COR-L47 (cell line): ENCODE measurements at places on chromosomes 6 and 20.

DNA sequence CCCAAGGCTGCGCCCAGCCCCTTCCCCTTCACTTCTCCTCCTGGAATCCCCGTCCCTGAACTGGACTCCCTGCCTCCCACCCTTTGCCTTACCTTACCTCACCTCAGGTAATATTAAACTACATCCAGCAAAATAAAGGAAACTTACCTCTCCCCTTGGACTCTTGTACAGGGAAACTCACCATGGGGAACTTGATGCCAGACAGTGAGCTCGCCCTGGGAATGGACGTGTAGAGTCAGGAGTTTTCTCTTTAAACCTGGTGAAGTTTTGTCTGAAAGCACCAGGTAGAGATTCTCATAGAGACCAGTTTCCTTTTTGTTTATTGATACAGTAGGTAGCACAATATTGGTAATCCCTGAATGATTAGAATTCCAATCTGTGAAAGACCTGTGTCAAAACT, 544 bp upstream of the HLA-C start:
- no peak for DNase-seq

GRCh38 chr6:815348-815738, 122.4 kb upstream of the EXOC2 start:
- peak; percentile 3 for DNase-seq

DNA sequence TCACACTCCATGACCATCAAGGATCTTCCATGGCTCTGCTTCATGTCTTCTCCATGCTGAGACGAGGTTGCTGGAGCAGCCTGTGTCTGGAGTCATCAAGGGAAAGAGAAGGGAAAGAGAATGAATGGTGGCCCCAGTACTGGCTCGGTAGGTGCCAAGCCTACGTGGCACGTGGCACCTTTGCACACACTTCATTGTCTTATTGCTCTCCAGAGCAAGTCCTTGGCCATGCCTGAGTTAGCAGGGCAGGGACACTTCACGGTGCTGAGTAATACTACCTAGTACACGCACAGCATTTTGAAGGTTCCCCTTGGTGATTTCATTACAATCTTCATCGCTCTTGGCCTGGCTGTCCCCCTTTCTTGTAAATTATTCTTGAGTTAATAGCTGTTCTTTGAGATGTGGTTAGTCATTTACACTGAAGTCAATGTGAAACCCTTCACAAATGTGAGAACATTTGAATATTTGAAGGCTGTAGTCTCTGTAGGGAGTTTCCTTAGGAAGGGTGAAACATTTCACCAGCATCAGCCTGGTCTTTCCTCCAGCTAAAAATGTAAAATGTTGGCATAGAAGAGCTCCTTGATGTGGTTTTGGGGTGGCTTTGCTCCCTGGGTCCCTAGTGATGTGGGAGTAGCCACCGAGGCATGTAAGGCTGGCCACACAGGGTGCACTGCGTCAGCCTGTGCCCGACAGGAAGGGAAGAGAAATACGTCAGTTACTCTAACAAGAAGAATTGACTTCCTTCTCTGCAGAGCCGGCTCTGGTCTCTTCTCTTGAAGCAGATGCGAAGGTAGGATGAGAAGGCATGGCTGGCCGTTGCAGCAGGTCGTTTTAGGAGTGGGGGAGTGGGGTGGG, at the start of gene SYTL3:
TSS of gene SYTL3 (plus strand) at position 766 of the 855 bp plus-strand sequence. CDS start 13,215 bp downstream, outside the sequence.
- no peak for DNase-seq

GRCh38 chr6:139175389-139175948, 40.6 kb downstream of the HECA start:
- no peak for DNase-seq

- no peak for DNase-seq
Measured at GRCh38 chr6:50850223-50851048, 31.8 kb downstream of the TFAP2B start.

DNA sequence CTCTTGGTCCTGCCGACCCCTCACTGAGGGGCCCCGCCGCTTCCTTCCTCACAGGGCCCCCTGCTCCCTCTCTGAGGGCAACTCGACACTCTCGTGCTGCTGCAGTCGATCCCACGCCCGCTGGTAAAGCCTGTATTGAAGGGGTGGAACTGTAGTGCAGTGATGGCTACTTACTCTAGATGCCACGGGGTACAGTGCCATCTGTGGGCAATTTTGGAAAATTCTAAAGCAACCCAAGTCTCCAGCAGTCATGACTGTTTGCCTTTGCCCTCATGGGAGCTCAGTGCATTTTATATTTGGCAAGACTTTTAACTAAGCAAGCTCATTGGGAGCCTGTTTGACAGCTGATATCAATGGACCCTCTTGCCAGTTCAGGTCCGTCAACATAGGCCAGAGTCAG, 6.5 kb upstream of the C6orf136 start:
- DNase-seq = no peak

GRCh38 chr20:9070304-9070703, 1.4 kb downstream of the PLCB4 start:
- no peak for DNase-seq

DNA sequence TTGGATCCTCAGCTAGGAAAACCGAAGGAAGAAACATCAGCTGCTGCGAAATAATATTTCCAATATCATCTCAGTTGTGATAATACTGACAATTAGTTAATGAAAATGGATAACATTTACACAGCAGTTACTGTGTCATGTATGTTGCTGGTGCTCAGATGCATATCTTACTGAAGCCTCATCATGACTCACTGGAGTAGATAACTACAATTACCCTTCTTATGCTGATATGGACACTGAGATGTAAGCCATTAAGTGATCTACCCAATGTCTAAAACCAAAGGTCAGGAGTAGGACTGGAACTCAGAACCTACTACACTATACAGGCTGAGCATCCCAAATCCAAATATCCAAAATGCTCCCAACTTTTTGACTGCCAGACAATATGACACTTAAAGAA, 54.7 kb upstream of the LYRM2 start:
- no peak for DNase-seq

- no peak for DNase-seq
Measured at GRCh38 chr6:47403801-47404200, 73.8 kb upstream of the CD2AP start.

GRCh38 chr6:3364391-3364790, 92.5 kb downstream of the SLC22A23 start:
- DNase-seq = no peak

- peak; percentile 75 for DNase-seq
Measured at GRCh38 chr6:71288228-71289038, at the start of gene OGFRL1. Gene OGFRL1 (plus strand): TSS chr6:71288811. CDS start chr6:71288937, 126 bp downstream.

GRCh38 chr6:111499269-111499793, 16.3 kb upstream of the REV3L start:
- no peak for DNase-seq

- no peak for DNase-seq
Measured at GRCh38 chr20:63230800-63231268, 4.9 kb upstream of the BIRC7 start.

DNA sequence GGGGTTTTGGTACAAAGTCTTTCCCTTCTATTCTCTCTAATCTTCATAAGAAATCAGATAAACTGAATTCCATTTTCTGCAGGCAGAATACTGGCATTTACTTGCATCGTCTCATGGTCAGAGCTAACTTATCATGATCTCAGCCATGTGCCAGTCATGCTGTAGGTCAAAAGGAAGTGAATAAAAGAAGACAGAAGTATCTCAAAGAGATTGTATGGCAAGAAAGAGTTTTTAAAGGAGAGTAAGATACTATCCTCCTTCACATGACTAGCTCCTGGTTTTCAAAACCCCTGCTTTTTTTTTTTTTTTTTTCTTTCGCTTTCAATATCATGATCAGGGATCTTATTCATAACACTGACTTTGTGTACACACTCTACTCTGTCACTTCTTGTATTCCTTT, 398.3 kb downstream of the C6orf118 start:
- DNase-seq = no peak

GRCh38 chr6:113636357-113636824, 220.8 kb upstream of the MARCKS start:
- no peak for DNase-seq

DNA sequence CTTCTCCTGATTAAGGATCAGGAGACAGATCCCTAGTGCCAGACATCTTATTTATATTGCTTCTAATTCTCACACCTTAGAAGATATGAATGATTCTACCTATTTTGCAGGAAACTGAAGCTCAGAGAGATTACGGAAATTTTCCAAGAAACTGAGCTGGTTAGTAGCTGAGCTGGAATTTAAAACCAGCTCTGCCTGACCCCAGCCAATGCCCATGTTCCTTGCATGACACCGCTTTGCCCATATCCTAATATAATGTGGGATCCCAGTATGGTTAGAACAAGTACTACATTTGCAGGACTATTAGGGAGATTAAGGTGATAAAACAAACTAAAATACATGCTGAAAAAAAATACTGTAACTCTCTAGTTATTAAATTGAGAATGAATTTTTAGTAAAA, 1.9 kb downstream of the TMEM30A start:
- DNase-seq = no peak

- DNase-seq = no peak
Measured at GRCh38 chr20:52840041-52840440, 132.1 kb upstream of the TSHZ2 start.

DNA sequence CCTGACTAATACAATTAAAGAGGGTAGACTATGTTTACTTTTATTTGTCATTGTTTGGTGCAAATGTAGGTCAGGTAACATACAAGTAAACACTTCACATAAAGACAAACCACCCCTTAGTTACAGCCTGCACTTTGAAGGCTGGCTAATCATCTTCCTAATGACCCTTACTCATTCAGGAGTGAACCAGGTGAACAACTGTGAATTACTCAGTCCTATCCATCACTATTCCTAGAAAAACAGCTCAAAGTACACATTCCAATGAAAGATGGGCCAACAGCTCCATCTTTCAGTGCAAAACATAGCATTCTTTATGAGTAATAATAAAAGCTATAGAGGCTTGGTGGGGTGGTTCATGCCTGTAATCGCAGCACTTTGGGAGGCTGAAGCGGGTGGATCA, 78.2 kb downstream of the FRK start:
- no peak for DNase-seq

DNA sequence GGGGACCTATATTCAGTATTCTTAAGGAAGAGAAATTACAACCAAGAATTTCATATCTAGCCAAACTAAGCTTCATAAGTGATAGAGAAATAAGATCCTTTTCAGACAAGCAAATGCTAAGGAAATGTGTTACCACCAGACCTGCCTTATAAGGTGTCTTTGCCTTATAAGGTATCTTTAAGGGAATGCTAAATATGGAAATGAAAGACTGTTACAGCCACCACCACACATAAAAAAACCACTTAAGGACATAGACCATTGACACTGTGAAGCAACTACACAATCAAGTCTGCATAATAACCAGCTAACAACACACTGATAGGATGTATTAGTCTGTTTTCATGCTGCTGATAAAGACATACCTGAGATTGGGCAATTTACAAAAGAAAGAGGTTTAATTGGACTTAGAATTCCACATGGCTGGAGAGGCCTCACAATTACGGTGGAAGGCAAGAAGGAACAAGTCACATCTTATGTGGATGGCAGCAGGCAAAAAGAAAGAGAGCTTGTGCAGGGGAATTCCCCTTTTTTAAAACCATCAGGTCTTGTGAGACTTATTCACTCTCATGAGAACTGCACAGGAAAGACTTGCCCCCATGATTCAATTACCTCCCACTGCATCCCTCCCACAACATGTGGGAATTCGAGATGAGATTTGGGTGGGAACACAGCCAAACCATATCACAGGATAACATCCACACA, 119.2 kb upstream of the LAMA2 start:
- DNase-seq = no peak

- peak; percentile 13 for DNase-seq
Measured at GRCh38 chr6:1724616-1725015, 114.9 kb downstream of the FOXC1 start.

DNA sequence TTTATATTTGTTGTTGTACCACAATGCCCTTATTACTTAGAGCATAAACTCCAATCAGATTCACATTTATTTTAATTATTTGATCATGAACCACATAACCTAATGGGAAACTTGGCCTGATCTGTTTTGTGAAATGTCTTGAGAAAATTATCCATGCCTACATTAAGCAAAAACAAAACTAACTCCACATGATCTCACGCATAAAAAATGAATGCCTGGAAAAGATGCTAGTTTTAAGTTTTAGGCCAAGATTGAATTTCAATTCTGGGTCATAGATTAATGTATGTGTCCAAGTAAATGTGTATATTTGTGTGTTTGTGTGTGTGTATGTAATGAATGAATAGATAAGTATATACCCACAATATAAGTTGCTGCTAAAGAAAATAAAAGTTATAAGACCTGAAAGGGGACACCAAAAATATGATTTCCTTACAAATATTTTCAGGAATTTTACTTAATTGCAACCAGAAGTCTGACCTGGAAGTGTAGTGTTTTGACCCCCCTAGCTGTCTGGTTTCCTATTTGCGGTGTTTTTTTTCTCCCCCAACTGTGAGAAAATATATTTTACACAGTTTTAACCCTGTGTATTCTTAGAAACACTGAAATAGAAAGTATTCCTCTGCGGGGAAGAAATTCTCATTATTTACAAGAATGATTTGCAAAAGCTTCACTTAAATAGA, 97.2 kb downstream of the JAG1 start:
- no peak for DNase-seq

DNA sequence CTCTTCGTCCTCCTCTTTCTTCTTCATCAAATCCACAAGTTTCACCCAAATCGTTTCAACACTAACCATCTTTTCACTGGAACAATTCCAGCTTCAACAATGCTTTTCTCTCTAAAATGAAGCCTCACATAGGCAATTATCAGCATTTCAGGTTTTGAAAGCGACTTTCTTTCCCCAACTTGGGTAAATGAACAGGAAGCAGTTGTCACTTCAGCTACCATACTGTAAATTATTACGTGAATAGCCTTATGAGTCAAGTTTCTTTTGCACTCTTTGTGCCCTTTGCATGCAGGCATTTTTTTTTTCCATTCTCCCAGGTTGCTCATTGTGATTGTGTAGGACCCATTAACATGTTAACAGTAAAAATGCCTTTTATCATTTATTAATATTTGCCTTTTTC, 121.7 kb upstream of the BTBD3 start:
- DNase-seq = no peak

- no peak for DNase-seq
Measured at GRCh38 chr6:143607168-143607567, 70.6 kb upstream of the PHACTR2 start.

GRCh38 chr6:108896111-108896661, 48.0 kb downstream of the ARMC2 start:
- DNase-seq = no peak

GRCh38 chr6:87407561-87407900, 241 bp upstream of the CFAP206 start:
- peak; percentile 28 for DNase-seq

GRCh38 chr6:102936959-102937358, 1543.5 kb downstream of the GRIK2 start:
- no peak for DNase-seq

DNA sequence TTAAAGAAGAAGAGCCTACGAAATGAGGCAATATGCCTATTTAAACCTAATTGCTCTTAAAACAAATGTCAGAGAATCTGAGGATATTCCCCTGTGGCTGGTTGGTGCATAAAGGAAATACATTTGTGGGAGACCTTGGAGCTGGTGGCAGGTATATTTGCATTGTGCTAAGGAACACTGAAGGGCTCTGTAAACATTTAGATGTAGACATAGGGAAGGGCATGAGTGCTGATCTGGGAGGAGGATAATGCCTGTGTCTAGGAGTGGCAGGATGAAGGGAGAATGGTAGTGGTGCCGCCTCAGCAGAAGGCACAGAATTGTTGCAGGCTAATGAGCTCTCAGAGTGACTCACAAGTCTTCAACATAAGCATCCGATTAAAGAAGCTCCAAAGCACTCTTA, 85.8 kb downstream of the CD164 start:
- peak; percentile 18 for DNase-seq
